Neural crest cell (in vitro differentiated cells): ENCODE measurements at places on chromosomes 4 and X. TPM values are rescaled to one million over a fixed set of nuclear protein-coding genes. Genes with fewer than 3 reads are reported as not detected.
A peak's percentile ranks its signal among the peaks of the same experiment; 100 is the strongest.

MYOZ2 gene
- total RNA-seq = not detected in 2 replicates

AKAP14 gene
- total RNA-seq = not detected in 2 replicates

CSAG1 gene
- not detected in 2 replicates for total RNA-seq

- peak overlapping the region; percentile 35 for H3K27ac ChIP-seq
- H3K27me3 ChIP-seq = no peaks in the 10 kb centered on the region
- H3K4me1 ChIP-seq = peaks cover 13% of the 10 kb centered on the region
- DNase-seq = no peak
- peaks cover 12% of the 10 kb centered on the region for H3K36me3 ChIP-seq
- H3K4me3 ChIP-seq = no peak overlapping the region
These were observed 15.9 kb downstream of the FGFRL1 start for GRCh38 chr4:1027219-1027914.

- H3K36me3 ChIP-seq = peaks cover 9% of the 10 kb centered on the region
These were observed 142.1 kb upstream of the FTHL17 start for GRCh38 chrX:31213941-31214340.

DNA sequence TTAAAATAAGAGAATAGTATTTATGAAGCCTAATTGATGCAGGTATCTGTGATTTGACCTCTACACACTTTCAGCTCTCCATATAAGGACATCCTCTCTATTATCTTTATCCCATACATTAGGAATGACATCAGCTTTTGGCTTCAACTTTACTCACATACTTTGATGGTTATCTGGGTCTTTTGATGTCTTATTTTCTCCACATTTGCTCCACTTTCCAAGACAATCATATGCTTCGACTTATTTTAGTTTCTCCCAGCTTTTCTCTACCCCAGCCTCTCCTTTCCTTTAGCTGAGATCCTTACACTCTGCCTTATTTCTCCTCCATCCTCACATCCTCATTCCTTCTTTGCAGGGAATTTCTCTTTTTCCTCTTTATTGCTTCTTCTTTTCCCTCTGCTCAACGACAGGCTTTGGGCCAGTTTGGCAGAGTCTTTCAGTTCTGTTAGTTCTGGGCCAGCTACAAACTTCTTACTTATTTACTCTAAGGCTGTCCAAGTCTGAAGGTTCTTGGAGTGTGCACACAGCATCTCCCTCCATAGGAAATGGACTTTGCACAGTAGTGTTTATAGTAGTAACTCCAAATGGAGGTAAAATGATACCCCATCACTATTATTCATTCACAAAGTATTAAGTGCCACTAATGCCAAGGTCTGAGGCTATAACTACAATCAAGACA, 50.5 kb downstream of the SLC4A4 start:
- no peak for DNase-seq
- no peaks in the 10 kb centered on the region for H3K27me3 ChIP-seq
- no peak overlapping the region for H3K4me3 ChIP-seq
- no peaks in the 10 kb centered on the region for H3K4me1 ChIP-seq
- no peaks in the 10 kb centered on the region for H3K36me3 ChIP-seq

- no peaks in the 10 kb centered on the region for H3K27me3 ChIP-seq
- no peaks in the 10 kb centered on the region for H3K36me3 ChIP-seq
- no peak overlapping the region for H3K27ac ChIP-seq
- H3K4me1 ChIP-seq = no peaks in the 10 kb centered on the region
- no peak overlapping the region for H3K4me3 ChIP-seq
These were observed 76.5 kb downstream of the ITM2A start for GRCh38 chrX:79290596-79290995.

DNA sequence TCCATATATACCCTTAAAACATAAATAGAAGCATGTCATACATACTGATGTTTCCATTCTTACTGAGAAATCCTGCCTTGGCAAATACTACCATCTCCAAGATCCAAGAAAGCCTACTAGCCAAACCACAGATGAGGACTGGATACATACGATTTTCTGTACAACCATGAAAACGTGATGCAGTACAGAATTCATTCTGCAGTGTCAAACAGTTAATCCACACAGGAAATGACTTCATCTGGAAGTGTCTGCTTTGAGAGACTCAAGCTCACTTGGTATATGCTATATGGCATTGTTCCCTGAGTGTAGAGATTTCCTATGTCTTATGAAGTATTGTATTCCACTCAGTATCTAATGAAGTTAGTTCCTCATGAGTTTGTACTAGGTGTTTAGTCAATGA, 94.3 kb downstream of the CT47B1 start:
- no peaks in the 10 kb centered on the region for H3K27me3 ChIP-seq
- DNase-seq = no peak

- no peak overlapping the region for H3K4me3 ChIP-seq
- no peaks in the 10 kb centered on the region for H3K36me3 ChIP-seq
- H3K27ac ChIP-seq = no peak overlapping the region
- no peak for DNase-seq
- H3K27me3 ChIP-seq = no peaks in the 10 kb centered on the region
- H3K4me1 ChIP-seq = peaks cover 15% of the 10 kb centered on the region
These were observed 508.7 kb upstream of the DIPK2B start for GRCh38 chrX:45709381-45709780.

DNA sequence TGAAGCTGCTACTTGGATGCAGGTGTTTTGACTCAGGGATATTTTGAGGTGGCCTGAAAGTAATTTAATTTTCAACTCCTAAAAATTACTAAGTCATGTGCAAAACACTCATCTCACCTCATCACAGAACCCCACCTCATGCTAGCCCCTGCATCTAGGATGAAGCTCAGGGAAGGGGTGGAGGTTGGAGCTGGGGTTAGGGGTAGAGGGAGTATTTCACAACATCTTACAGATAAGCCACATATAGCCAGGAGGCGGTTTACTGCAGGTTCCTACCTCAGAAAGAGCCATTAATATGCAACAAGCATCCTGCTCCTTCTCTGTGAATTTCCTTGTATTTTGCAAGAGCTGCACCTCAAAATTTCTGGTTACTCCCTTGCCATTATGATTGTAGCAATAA, 70.5 kb upstream of the TSPAN5 start:
- no peak for DNase-seq
- no peaks in the 10 kb centered on the region for H3K27me3 ChIP-seq
- H3K36me3 ChIP-seq = peaks cover 5% of the 10 kb centered on the region

DNA sequence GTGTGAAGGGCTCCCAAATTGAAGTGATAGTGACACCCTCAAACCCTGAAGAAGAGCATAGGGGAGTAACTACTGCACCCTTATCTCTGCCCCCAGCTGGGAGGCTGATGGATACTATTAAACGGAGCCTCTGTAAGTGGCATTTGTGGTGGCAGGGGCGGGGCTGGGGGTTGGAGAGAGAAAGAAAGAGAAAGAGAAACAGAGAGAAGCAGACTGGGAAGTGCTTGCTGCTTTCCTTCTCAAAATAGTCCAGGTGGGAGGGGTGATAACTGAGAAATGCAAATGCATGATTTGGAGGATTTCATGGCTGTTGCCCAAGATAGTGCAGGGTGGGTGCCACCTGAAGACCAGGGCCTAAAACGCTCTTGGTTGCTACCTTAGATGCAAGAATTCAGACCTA, 253.5 kb upstream of the GATB start:
- peaks cover 2% of the 10 kb centered on the region for H3K36me3 ChIP-seq
- H3K4me3 ChIP-seq = no peak overlapping the region
- H3K4me1 ChIP-seq = peaks cover 21% of the 10 kb centered on the region
- H3K27me3 ChIP-seq = peaks cover 2% of the 10 kb centered on the region
- no peak overlapping the region for H3K27ac ChIP-seq
- no peak for DNase-seq

DNA sequence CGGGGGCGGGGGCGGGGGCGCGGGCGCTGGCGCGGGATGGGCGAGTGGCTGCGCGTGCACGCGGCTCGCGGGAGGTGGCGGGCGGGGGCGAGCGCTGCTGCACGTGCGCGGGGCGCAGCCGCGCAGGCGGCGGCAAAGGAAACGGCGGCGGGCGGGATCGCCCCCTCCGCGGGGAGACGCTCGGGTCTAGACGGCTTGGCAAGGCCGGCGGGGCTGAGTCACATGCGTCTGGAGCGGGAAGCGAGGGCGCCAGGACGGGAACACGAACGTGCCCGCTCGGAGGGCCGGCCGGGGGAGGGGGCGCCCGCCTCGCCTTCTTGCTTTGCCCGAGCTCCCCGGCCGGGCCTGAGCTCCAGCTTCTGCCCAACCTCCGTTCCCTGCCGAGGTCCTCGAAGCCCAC, 4.3 kb upstream of the HAUS7 start:
- H3K4me3 ChIP-seq = no peak overlapping the region
- H3K36me3 ChIP-seq = no peaks in the 10 kb centered on the region
- H3K27me3 ChIP-seq = peaks cover 5% of the 10 kb centered on the region
- no peak overlapping the region for H3K27ac ChIP-seq
- peak; percentile 13 for DNase-seq
- no peaks in the 10 kb centered on the region for H3K4me1 ChIP-seq
